Smooth muscle cell of trachea (primary cell): ENCODE measurements at places on chromosomes 16 and 17. TPM values are rescaled to one million over a fixed set of nuclear protein-coding genes. Genes with fewer than 3 reads are reported as not detected.

The KRT36 gene
- total RNA-seq, result not detected in 2 replicates

The KRTAP2-1 gene
- total RNA-seq, result not detected in 2 replicates

The ZSCAN10 gene
- total RNA-seq, result 0.17 TPM in 1 of 2 replicates, not detected in the other

The GPR142 gene
- 1.3 TPM in 1 of 2 replicates, not detected in the other for total RNA-seq

The PLLP gene
- total RNA-seq, result not detected in 2 replicates

The LGALS9B gene
- total RNA-seq, result not detected in 2 replicates

The CRHR1 gene
- total RNA-seq, result not detected in 2 replicates

The UTS2R gene
- total RNA-seq, result 0.15 TPM in 1 of 2 replicates, not detected in the other

The TMC6 gene
- 0.17 and 1.0 TPM in 2 replicates for total RNA-seq

The KRT33A gene
- total RNA-seq, result not detected in 2 replicates

The OTOA gene
- 0.15 and 0.17 TPM in 2 replicates for total RNA-seq

The AIPL1 gene
- total RNA-seq, result 0.17 TPM in 1 of 2 replicates, not detected in the other

The XYLT1 gene
- total RNA-seq, result 23.1 and 29.3 TPM in 2 replicates

The GDPD1 gene
- total RNA-seq, result 0.17 and 0.73 TPM in 2 replicates

The SPATA22 gene
- 1.2 and 2.5 TPM in 2 replicates for total RNA-seq

The SMPD3 gene
- total RNA-seq, result 0.33 TPM in 1 of 2 replicates, not detected in the other

The TBC1D26 gene
- total RNA-seq, result under 0.01 TPM in 1 of 2 replicates, not detected in the other

The CRISPLD2 gene
- total RNA-seq, result 3.6 and 5.8 TPM in 2 replicates

The CCL3 gene
- not detected in 2 replicates for total RNA-seq

The HEATR9 gene
- total RNA-seq, result not detected in 2 replicates
